ENCODE measurements at places on chromosomes 3 and 15. TPM values are rescaled to one million over a fixed set of nuclear protein-coding genes. Genes with fewer than 3 reads are reported as not detected.

The CD200 gene
- 0.91 TPM for total RNA-seq

The ADAMTS17 gene
- total RNA-seq, result 1.7 TPM

The PIK3CB gene
- 30.7 TPM for total RNA-seq

The GOLGA8K gene
- total RNA-seq, result 0.70 TPM

The CYP11A1 gene
- total RNA-seq, result 0.51 TPM

The MLH1 gene
- 42.7 TPM for total RNA-seq

The KBTBD12 gene
- total RNA-seq, result 29.4 TPM

The GOLGA6A gene
- total RNA-seq, result not detected

The KNG1 gene
- 0.43 TPM for total RNA-seq

The IGF2BP2 gene
- 18.7 TPM for total RNA-seq

The CRABP1 gene
- total RNA-seq, result not detected

The ZNF80 gene
- total RNA-seq, result not detected

The SLC6A20 gene
- total RNA-seq, result not detected

The CNTN6 gene
- not detected for total RNA-seq

The PLCL2 gene
- 64.5 TPM for total RNA-seq

The TNNC1 gene
- 7,948 TPM for total RNA-seq

The MKRN2 gene
- total RNA-seq, result 27.7 TPM

The CORO2B gene
- total RNA-seq, result 6.6 TPM

The ACKR2 gene
- 0.43 TPM for total RNA-seq

The AHSG gene
- not detected for total RNA-seq

The CYP19A1 gene
- total RNA-seq, result 0.19 TPM

The PARP15 gene
- 0.40 TPM for total RNA-seq

The ECE2 gene
- total RNA-seq, result not detected

The CPNE9 gene
- total RNA-seq, result not detected

The USP50 gene
- total RNA-seq, result 0.97 TPM

The PEAK1 gene
- 59.9 TPM for total RNA-seq

The ATP13A3 gene
- total RNA-seq, result 60.4 TPM

The TRH gene
- total RNA-seq, result not detected

The C3orf70 gene
- 1.5 TPM for total RNA-seq

The CCDC54 gene
- not detected for total RNA-seq

The UBAP1L gene
- 1.6 TPM for total RNA-seq

The TRAT1 gene
- not detected for total RNA-seq

The CP gene
- total RNA-seq, result 4.7 TPM

The SPTBN5 gene
- 3.4 TPM for total RNA-seq

The GRM7 gene
- not detected for total RNA-seq

The AP3B2 gene
- 1.7 TPM for total RNA-seq
